ENCODE measurements at places on chromosomes 4 and X. TPM values are rescaled to one million over a fixed set of nuclear protein-coding genes. Genes with fewer than 3 reads are reported as not detected.

- DNase-seq, result no peak
- no peaks in the 10 kb centered on the region for H3K4me1 ChIP-seq
- no peak overlapping the region for H3K27ac ChIP-seq
- H3K4me3 ChIP-seq, result no peak overlapping the region
- no peaks in the 10 kb centered on the region for H3K27me3 ChIP-seq
Measured at GRCh38 chr4:94244087-94244828, 36.6 kb downstream of the SMARCAD1 start.

GRCh38 chrX:18649498-18649951 lies 22.4 kb downstream of the RS1 start:
- H3K36me3 ChIP-seq, result no peaks in the 10 kb centered on the region
- H3K27me3 ChIP-seq, result no peaks in the 10 kb centered on the region
- peak; percentile 64 for DNase-seq
- H3K4me1 ChIP-seq, result no peaks in the 10 kb centered on the region

Gene FAAH2
- total RNA-seq, result 8.9 TPM

- no peaks in the 10 kb centered on the region for H3K4me1 ChIP-seq
- no peaks in the 10 kb centered on the region for H3K36me3 ChIP-seq
- DNase-seq, result no peak
- no peak overlapping the region for H3K4me3 ChIP-seq
- no peak overlapping the region for H3K27ac ChIP-seq
Measured at GRCh38 chrX:87873347-87873941, 355.8 kb downstream of the KLHL4 start.

DNA sequence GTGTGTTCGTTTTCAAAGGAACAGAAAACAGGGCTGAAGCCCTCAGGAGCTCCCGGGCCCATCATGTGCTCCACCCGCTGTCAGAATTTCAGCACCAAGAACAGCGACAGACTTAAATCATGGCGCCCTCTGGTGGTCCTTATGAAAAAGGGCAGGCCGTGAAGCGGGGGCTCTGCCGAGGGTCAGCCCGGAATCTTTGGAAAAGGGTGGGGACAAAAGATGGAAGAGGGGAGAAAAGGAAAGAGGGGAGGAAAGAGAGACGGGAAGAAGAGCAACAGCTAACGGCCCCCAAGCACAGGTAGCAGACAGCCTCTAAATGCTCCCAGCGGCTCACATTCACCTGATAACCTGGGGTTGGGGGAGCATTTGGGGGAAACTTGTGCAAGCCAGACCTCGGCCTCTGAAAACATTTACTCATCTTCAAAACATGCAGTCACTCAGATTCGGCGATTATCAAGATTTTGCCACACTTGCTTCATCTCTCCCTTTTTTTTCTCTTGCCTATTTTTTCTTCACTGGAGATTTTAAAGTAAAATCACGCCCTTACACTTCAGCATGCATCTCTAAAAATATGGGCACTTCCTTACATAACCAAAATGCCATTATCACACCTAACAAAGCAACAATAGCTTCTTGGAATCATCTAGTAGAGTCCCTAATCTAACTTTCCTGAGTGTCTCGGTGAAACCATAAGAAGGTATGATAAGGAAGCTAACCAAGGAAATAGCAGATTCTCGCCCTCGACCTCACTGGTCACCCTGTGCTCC lies 28.1 kb upstream of the MAN2B2 start:
- H3K36me3 ChIP-seq, result no peaks in the 10 kb centered on the region
- H3K27me3 ChIP-seq, result peaks cover 3% of the 10 kb centered on the region
- no peaks in the 10 kb centered on the region for H3K4me1 ChIP-seq
- DNase-seq, result peak; percentile 84
- no peak overlapping the region for H3K27ac ChIP-seq

Gene MGAT4D
- not detected for total RNA-seq

Gene CTAG2
- total RNA-seq, result not detected

DNA sequence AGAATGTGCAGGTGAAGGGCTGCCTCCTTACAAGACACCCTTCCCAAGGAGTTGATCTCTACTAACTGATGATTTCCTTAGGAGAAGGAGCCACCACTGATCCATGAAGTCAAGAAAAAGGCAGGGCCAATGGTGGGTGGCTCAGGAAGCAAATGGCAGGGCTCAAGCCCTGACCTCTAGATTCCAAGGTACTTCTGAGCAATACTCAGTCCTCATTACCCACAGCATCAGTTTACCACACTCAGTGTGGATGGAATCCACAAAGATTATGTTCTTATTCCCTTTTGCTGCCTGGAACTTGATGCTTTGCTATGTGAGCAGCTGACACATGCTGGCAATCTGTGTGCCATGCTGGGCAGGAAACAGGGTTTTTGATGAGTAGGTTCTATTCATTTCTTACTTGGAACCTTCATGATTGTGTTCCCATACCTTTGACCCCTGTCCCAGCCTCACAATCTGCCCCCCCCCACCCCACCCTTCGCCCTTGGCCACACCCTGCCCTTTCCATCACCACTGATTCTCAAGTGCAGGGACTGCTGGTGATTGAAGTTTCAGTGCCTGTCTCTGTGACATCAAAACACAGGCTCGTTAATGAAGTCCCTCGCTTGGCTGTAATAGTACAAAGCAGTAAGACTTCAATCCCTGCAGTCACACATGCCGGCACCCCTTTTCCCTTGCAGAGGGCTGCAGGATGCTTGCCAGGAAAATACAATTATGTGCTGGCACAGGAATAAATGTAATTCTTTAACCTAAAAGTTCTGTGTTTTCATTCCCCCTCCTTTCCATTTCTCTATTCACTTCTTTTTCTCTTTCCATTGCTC lies 135.6 kb upstream of the GPC4 start:
- H3K27me3 ChIP-seq, result no peaks in the 10 kb centered on the region
- H3K36me3 ChIP-seq, result no peaks in the 10 kb centered on the region
- DNase-seq, result no peak
- H3K27ac ChIP-seq, result no peak overlapping the region
- no peaks in the 10 kb centered on the region for H3K4me1 ChIP-seq
- H3K4me3 ChIP-seq, result no peak overlapping the region

DNA sequence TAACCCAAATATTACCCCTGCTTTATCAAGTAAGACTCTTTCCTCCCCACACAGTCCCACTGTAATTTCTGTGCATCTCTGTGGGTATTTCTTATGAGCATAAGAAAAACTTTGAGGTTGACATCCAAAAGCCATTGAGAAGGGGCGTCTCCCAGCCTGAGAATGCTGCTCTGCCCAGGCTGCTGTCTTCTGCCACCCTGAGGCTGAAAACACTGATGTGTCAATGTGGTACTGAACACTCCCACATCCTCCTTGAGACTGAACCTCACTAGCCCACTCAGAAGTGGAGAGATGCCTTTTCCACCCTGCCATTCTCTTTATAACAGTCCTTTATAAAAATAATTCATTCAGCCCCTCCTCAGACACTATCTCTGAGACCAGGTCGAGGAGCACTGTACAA lies 120.8 kb downstream of the SMIM20 start:
- H3K27ac ChIP-seq, result no peak overlapping the region
- no peaks in the 10 kb centered on the region for H3K36me3 ChIP-seq
- DNase-seq, result no peak
- H3K27me3 ChIP-seq, result peaks cover 2% of the 10 kb centered on the region
- H3K4me1 ChIP-seq, result peaks cover 12% of the 10 kb centered on the region
- no peak overlapping the region for H3K4me3 ChIP-seq

- no peaks in the 10 kb centered on the region for H3K4me1 ChIP-seq
- no peak for DNase-seq
- H3K27me3 ChIP-seq, result no peaks in the 10 kb centered on the region
- H3K36me3 ChIP-seq, result no peaks in the 10 kb centered on the region
- H3K27ac ChIP-seq, result no peak overlapping the region
- no peak overlapping the region for H3K4me3 ChIP-seq
Measured at GRCh38 chrX:132831336-132831973, 127.0 kb downstream of the HS6ST2 start.

GRCh38 chrX:41541386-41541785 lies 94.2 kb downstream of the NYX start:
- H3K27ac ChIP-seq, result no peak overlapping the region
- peaks cover 11% of the 10 kb centered on the region for H3K36me3 ChIP-seq
- H3K4me1 ChIP-seq, result no peaks in the 10 kb centered on the region
- no peak overlapping the region for H3K4me3 ChIP-seq
- H3K27me3 ChIP-seq, result no peaks in the 10 kb centered on the region

DNA sequence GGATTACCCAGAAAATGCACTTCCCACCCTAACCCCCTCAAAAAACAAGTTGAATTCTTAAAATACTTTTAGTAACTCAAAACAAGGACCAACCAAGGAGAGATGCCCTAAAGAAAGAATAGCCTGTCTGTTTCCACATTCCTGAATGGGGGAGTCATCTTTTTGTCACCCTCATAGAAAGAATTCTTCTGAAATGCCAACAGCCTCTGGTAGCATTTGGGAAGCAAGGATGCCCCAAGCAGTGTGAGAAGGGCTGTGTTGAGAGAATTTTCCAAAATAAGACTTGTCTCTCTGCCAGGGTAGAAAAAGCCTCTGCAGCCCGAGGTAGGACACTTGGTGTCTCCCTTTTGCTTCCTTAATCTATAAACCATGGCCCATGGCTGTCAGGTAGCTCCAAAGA lies 173.1 kb upstream of the VCX3A start:
- H3K4me3 ChIP-seq, result no peak overlapping the region
- no peaks in the 10 kb centered on the region for H3K4me1 ChIP-seq
- no peaks in the 10 kb centered on the region for H3K27me3 ChIP-seq
- H3K36me3 ChIP-seq, result no peaks in the 10 kb centered on the region
- H3K27ac ChIP-seq, result no peak overlapping the region
- no peak for DNase-seq

Data from endodermal cell (in vitro differentiated cells).